Germinal center (tissue), 1 donor: ENCODE measurements at places on chromosomes 5 and 9.
A peak's percentile ranks its signal among the peaks of the same experiment; 100 is the strongest.

DNA sequence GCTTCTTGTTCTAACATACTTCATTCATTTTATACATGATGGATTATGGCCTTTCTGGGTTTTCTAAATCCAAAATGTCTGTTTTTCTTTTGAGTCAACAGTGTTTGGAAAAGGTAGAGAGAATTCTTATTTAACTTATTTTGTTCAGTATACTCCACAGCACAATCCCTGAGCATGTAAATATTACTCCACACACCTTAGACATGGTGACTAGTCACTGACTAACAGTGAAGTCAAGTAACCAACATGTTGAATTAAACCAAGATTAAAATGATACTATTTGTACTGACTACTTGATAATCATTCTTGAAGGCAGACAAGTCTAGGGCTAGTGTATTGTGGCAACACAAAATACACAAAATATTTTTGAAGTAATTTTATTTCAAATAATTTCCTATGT, 55.0 kb downstream of the HAPLN1 start:
- no peak for DNase-seq

DNA sequence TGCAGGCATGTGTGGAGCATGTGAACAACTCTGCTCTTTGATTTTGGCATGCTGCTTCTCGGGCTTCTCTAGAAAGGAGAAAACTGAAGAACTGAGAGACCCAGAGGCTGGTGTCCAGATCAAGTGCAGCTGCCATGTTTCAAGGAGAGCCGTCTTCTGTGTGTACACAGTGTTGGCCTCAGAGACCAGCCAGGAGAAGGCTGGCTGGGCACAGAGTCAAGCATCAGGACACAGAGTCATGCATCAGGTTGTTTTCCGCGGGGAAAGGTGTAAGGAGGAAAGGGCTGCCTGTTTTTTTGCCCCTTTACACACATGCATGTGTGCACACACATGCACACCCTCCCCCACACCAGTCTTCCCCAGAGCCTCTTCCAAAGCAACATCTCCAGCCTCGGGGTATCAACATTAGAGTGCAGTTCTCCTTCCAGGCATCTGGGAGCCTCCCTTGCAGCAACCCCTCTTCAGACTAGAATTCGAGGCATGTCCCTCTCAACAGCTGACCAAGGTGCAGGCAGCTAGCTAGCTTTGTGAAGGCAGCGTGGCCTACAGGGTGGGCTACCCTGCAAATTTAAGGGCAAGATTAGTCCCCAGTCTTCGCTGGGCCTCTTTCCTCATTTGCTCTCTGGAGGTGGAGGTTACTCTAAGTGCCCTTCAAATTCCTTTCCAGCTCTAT, 180.9 kb downstream of the AOPEP start:
- DNase-seq, result no peak

- DNase-seq, result peak; percentile 34
Measured at GRCh38 chr5:141186897-141187512, at the start of gene PCDHB9. PCDHB9 (plus strand) TSS chr5:141187161; CDS start chr5:141187319, 158 bp downstream.

GRCh38 chr5:126519637-126520592, 75.1 kb downstream of the ALDH7A1 start:
- DNase-seq, result no peak

- DNase-seq, result no peak
Measured at GRCh38 chr5:76716456-76717157, 681 bp downstream of the F2R start.

DNA sequence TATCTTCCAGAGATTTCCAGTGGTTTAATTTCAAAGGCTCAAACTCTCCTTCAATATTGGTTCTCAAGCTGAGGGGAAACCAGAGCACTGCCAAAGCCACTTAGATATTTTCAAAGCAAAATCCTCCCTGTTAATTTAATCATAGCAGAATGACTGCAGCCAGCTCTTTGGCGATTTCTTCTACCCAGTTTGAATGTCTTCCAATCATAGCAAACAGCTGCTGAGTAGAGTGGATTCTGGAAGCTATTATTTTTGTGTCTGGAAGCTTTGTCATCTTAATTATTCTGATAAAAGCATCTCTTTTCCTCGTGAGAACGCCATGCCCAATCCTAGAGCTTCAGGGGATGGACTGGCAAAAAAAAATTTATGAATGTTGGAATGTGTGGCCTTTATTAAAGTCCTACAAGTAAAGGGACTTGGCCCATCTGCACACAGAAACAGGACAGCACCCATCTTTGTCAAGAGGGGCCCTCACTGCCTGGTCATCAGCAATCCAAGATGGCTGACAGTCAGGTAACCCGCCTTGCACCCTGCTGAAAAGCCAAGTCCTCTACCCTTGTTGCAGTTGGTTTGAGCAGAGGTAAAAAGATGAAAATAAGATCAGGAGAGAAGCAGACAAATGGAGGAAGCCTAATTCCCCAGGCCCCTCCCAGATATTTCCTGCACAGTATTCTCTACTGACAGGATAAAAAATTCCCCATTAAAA, 125.1 kb downstream of the SUSD1 start:
- DNase-seq, result no peak

GRCh38 chr5:180808461-180809000, 5.9 kb upstream of the MGAT1 start:
- no peak for DNase-seq

DNA sequence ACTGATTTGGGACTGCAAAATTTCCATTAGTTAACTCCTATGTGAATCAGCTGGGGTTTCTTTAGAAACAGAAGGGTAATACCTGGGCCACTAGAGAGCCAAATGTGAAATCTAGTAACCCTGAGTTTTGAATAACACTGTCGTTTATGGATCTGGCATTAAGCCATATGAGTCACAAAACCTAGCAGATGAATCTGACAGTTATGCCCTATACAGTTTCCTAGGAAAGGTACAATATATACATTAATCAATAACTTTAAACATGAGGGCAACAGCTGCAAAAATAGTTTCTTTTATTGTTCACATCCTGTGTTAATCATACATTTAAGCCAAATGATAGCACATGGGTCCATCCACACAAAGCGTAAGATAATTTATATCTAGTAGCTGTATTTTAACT, 56.9 kb downstream of the PAM start:
- DNase-seq, result no peak

GRCh38 chr5:56175488-56175887, 57.6 kb downstream of the ANKRD55 start:
- DNase-seq, result no peak

- peak; percentile 30 for DNase-seq
Measured at GRCh38 chr5:124444147-124444775, 302.2 kb downstream of the ZNF608 start.

DNA sequence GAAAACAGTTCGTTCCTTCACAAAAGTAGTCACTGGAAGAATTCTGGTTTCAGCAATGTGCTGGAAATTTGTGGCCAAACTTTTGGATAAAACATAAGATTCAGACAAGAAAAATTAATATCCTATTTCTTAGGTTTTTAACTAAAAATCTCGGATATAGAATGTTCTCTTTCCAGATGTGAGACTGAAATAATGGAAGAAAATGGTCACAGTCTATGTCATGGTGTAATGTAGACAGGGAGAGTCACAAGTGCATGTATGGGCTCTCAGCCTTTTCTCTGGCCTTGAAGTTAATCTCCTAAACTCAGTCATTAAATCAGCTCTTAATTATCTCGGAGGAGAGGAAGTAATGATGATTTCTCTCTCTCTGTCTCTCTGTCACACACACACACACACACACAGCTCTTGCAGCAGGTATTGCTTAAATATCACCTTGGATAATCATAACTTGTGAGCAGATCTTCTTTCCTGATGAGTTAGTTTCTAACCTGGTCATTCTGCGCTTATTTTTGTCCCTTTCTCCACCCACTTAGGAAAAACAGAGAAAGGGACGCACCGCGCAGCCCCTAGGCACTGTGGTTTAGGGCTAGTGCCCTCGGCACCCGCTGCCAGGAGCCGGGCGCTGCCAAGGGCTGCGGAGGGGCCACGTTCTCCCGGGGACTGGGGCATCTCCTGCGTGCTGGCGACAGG, 672 bp upstream of the ITGA2 start:
- DNase-seq, result no peak

- DNase-seq, result no peak
Measured at GRCh38 chr5:10671041-10672008, 89.7 kb downstream of the DAP start.

GRCh38 chr5:88671106-88671504, 211.9 kb downstream of the MEF2C start:
- no peak for DNase-seq

DNA sequence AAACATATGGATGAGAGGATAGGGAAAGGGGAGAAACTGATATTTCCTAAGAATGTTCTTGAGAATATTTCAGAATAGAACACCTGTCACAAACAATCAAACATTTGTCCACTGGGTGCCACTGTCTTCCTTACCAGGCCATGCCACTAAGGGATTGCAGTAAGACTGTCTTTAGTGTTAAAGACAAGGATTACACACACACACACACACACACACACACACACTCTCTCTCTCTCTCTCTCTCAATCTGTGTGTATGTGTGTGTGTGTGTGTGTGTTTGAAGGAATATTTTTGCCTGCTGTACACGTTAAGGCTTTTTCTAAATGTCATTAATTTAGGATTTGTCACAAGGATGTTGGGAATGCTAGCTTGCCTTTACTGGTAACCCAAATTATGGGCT, 54.4 kb downstream of the CCDC192 start:
- DNase-seq, result peak; percentile 11

DNA sequence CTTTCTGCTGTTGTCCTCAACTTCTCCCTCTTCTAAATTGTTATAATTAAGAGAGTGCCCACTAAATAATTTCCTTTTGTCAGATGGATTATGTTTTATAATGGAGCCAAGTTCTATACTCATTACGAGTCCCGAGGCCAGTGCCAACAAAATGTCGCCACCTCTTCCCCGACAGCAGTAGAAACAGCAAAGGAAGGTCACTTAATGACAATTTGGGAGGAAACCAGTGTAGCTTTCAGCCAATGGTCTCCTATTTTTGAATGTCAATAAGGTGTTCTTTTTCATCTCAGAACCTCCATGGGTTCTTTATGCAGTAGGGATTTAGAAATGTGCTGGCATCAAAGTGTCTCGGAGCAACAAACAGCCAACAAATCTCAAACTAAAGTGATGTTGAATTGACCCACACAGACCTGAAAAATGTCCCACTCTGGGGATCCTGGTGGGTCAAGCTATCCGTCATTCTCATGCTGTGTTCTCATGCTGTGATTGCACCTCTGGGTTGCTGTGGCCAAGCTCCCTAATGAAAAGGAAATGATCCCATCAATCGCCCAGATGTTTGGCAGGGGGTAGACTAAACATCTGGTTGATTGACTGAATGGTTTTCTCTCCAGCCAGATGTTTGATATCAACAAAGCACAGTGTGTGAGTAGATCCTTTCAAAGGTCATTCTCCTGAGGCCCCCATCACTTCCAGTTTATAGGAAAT, 291.9 kb downstream of the DMAC1 start:
- DNase-seq, result no peak

- DNase-seq, result no peak
Measured at GRCh38 chr5:112208699-112209615, 210.1 kb downstream of the EPB41L4A start.

DNA sequence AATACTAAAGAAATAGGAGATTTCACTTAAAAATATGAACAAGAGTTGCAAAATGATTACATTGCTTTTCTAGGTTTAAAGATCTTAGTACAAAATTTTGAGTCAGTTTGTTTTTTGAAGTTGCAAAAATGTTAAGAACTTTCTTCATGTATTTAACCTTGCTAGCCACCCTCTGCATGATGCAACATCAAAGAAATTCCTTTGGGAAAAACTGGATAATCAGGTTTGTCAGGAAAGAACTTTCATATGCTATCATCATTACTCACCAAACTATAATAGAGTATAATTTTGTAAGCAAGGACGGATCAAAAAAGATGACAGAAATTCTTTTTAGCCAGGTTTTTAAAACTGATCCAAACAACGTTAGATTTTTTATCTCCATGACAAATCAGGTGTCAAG, 116.9 kb upstream of the MRPS30 start:
- DNase-seq, result no peak

GRCh38 chr9:97617939-97618416, 15.2 kb downstream of the TSTD2 start:
- peak; percentile 21 for DNase-seq

DNA sequence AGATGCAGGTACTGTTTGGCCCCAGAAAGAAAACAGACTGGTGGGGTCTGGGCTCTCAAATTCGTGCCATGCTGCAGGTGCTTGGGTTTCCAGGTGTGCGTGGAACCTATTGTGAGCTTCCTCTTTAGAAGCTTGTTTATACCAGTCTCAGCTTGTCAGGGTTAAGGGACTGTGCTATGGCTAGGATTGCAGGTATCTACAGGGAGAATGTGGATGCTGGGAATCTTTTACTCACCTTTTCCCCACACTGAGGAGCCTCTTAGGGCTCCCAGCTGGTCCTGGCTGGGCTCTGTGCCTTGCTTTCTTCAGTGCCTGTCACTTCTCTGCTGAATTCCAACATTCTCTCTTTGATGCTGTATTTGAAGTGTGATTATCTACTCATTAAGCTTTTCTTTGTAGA, 111.8 kb downstream of the WDR70 start:
- DNase-seq, result no peak

- no peak for DNase-seq
Measured at GRCh38 chr9:134328341-134328840, 2.1 kb downstream of the RXRA start.

DNA sequence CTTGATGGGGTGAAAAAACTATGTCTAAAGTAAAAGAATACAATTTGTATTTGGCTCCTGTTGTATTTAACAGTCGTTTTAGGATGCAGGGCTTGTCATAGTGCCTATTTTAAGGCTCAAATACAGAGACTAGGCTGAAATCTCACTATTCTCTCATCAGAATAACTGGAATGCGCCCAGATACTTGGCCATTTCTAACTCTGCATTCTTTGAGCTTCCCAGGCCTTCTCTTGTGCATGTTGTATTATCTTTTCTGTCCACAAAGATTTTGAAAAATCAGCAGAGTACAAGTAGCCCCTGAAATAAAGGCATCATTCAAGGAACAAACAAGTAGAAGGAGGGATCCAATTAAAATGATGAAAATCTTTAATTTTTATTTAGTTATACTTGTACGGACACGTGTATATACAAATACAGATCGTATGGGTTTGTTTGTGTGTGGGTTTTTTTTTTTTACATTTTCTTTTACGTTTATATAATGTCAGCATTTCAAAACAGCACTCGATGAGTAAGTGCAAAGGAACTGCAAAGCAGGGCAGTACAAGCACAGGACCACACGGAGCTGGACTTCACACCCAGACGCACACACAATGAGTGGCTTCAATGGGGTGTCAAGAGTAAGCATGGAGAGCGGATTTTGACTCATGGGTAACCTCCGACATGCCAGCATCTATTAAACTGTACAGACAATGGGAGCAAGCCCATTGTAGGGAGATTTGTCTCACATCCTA, 294.0 kb downstream of the EFNA5 start:
- DNase-seq, result no peak

DNA sequence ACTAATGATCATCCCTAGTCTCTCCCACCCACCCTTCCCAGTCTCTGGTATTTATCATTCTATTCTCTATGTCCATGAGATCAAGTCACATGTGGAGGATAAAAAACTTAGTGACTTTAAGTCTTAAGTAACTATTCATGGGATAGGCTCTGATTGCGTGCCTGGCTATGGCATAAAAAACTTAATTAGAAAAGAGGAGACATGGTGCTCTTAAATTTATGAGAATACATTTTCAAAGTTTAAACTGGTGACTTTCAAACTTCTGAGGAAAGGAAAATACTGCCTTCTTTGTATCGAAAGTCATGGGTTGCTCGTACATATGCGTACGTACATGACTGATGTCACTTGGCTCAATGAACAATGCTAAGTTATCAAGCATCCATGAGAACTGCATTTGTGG, 18.2 kb upstream of the TYRP1 start:
- DNase-seq, result no peak

GRCh38 chr5:131756942-131757341, 39.9 kb downstream of the FNIP1 start:
- DNase-seq, result no peak

- DNase-seq, result no peak
Measured at GRCh38 chr9:21854594-21854993, 52.2 kb downstream of the MTAP start.

- DNase-seq, result no peak
Measured at GRCh38 chr5:1509346-1510085, 14.2 kb downstream of the LPCAT1 start.
